ENCODE measurements at places on chromosomes 3 and 15.

DNA sequence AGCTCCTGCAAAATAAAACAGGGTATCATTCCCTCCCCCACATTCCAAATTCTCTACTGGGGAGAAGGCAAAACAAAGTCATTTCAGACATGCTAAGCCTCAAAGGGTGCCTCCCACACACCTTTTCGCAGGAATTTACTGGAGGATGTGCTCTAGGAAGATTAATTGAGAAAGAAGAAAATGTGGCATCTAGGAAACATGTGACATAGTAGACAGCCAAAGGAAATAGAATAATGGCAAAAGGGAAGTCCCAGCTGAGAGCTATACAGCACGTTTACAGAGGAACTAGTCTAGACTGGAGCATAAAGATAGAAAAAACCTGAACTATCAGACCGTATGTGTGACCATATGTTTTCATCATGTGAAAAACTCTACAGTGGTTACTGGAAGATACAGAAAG is 58.8 kb upstream of the MELTF start:
- no peak for DNase-seq

DNA sequence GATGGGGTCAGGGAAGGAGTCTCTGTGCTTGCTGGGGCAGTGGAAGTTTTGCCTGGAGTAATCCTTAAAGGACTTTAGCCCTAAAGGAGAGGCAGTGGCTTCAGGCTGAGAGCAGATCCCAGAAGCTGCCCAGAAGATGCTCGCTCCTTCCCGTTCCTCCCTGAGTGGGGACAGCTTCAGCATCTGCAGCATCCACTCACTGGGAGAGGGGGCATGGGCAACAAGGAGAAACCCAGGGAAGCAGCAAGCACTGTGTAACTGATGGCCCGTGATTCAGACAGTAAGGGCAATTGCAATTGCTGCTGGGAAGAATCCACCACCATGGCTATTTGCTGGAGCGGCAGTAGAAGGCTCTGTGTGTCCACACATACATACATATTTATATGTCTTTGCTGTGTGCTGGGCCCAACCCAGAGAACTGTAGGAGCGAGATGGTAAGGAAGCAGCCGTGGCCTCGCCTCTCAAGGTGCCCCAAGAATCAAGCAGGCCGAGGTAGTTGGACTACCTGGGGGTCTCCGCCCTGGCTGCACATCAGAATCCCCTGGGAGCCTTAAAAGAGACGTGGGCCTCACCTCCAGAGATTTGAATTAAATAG is 5.8 kb upstream of the PAQR5 start:
- no peak for DNase-seq

DNA sequence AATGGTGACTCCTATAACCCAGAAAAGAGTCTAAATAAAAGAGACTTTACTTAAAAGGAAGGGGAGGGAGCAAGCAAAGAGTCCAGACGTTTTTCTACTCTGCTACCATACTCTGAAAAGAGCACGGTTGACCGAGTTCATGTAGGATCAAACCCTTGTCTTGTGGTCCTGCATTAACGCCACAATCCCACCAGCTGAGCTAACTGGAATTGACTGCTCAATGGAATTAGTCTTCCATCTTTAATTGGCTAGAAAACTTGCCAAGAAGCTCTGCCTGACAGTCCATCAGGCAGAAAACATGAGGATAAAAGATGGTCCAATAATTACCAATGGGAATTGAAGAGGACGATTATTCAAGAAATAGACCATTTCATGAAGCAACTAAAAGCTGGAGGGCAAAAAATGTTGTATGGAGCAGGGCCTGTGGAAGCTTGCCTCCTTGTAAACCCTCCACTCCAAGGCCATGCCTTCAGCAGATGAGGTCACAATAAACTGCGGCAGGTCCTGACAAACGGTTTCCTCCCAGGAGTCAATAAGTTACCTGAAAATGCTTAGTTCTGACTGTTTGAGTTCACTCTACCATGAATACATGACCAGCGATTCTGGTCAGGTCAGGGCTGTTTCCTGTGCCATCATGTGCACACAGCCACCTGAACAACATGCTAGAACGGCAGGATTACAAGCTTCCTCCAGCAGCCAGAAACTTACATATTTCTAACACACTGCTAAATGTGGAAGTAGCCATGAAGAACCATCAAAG is 35.6 kb upstream of the ARHGEF3 start:
- DNase-seq: no peak

DNA sequence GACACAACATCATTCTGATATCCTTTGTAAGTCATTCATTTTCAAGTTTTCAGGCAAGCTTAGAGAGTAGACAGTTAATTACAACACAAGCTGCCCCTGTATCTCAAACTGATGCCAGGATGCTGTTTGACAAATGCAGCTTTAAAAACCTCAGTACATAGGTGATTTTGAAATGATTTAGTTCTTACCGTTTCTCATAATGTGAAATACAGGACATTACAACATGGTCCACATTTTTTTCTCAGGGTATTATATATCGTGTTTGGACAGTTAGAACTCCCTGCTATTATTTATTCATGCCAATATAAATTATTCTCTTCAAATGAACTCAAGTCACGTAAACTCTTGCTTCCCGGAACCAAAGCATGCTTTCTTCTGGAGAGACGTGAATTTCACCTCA is 1013.9 kb downstream of the EPHA3 start:
- DNase-seq: no peak

DNA sequence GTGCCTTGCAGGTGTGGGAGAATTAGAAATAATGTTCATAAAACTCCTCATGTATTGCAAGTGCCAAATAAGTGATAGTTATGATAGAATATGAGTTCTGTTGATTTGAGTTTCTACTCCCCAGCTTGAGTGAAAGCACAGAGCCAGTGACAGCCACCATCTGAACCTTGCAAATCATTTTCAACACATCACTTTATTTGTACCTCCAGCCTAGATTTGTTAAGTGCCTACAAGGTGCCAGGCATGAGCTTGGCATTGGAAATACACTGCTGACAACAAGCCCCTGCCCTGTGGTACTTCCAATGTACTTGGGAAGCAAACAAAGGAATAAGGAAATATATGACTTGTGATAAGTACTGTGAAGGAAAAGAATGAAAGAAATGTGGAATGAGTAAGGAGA is 17.0 kb downstream of the FEZF2 start:
- DNase-seq: no peak

DNA sequence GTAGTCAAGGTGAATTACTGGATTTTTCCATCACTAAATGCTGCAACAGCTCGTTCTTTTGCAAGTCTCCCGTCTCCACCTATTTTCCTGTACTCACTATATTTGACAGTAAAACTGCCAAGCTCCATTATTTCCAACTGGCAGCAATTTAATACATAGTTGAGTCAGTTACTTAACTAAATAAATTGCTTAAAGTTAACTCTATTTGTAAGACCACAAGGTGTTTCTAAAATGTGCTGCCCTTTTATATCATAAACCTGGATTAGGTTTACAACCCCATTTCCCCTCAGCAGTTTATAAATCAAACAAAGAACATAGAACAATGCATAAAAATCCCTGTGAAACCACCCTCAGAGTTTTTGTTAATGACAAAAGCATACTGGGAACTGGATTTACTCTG is 211.4 kb upstream of the DPH6 start:
- DNase-seq: no peak

GRCh38 chr3:110754212-110754916 is 317.3 kb upstream of the NECTIN3 start:
- no peak for DNase-seq

DNA sequence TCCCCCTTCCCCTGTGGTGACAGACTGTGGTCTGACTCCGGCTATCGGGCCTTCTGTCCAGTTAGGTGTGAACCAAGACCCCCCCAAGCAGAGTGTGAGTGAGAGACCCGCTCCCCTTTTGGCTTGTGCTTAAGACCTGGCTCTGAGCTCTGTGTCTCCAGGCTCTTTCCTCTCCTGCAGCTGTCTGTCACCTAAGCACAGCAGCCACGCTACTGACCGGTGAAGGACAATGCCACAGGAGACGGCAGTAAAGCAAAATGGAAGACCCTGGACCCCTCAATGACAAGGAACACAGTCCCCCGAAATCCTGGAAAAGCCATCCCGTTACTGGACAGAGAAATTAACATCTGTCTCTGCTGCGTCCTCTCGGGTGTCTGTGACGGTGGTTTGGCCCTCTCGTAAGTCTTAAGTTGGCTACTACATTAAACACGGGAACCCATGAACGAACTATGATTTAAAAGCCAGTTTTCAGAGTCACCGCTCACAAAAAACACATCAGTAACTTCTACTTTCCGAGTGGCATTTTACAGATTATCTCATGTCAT is 53.7 kb downstream of the CHSY1 start:
- DNase-seq: no peak

All from right lung (tissue), 10 donors.